ENCODE measurements at places on chromosomes 1 and 21.

DNA sequence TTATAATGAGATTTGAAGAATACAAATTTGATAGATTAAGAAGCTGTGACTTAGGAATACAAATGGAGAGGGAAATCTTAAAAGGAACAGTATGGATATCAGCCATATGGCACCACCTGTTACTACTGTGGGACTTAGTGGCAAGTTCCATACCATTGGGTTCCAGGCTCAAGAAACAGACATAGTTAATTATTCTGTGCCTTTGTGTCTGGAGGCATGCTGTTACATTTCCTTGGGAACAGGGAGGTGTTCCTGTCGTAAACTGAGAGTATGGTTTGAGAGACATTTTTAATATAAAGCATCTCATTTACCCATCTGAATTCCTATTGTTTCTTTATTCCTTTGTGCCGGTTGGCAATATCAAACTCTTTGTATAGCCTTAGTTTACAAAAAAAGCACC is 15.2 kb downstream of the PLA2G4A start:
- DNase-seq = no peak

DNA sequence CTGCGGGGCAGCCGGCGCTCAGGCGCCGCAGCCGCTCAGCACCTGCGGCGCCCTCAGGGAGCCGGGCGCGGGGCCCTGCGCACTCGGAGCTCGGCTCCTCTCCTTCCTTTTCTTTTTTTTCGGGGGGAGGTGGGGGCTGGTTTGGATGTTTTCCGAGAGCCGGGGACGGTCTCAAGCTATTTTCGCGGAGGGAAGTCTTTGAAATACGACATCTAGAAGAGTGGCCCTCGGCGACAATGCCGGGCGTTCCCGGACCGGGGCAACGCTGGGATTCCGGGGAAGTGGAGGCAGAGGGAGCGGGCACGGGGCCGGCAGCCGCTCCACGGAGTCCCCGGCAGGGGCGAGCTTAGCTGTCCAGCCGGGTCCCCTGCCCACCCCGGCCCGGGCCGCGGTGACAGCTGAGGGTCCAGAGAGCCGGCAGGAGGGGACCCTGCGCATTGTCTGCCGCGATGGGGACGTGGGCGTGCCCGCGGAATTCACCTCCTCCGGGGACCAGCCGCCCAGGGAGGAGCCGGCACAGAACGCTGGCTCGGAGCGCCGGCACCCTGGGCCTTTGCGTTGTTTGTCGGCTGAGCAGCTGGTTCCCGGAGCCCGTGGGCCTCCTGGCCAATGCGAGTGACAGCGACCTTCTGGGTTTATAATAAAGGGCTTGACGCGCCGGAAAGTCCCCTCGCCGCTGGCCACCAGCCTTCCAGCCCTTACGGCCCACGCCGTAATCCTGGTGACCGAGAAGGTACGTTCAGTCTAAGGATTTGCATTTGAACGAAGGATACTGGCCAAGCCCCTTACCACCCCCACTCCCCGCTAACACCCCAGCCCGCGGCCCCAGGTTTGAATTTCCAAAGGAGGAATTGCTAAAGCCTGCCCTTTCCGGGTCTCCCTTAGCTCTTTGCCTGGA is 582 bp downstream of the SLC37A1 start:
- DNase-seq = no peak

DNA sequence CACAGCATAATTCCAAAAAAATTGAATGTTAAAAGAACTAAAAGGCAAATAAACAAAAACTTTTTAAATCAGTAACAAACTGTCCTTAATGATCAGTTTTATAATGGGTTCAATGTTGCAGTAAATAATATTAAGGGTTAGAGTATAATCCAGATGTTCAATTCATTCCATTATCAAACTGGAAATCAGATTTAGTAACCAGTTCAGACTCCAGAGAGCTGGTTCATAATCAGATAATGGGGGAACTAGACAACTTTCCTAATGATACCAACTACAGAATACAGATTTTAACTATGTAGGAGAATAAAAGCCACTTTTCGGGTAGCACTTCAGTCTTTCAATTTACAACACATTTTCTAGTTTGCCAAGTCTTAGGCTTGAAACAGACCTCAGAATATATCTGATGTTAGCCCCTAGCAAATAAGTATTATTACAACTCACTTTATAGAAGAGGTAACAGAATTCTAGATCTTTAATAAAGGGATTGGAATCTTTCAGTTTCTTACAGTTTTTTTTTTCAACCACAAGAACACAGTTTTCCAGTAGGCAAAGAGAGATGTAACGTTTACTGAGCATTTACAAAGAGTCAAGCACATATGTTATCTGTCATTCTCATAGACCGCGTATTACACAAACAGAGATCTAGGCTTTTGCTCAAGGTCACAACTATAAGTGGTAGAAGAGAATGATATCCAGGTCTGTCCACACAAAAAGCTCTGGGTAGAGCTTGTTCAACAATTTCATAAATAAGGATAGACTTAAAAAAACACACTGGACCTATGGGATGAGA is 1.9 kb upstream of the DCAF6 start:
- DNase-seq = no peak

GRCh38 chr1:75559136-75559535 is 51.8 kb downstream of the SLC44A5 start:
- DNase-seq = no peak

DNA sequence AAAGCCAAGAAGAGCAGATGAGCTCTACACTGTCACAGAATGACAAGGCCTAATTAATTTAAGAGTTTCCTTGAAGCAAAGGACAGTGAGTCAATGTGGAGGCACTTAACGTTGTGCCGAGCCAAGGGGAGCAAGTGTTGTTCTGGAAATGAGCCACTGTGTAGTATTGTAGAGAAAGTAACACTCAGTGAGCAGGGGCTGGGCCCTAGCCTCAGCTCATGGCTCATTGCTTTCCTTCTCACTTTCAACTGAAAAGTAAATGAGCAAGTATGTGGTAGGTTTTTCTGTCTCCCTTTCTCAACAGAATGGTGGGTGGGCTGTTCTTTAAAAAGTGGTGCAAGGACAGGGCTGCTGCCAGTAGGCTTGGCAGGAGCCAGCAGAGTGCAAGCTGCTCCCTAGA is 11.8 kb upstream of the KIAA0040 start:
- DNase-seq = no peak

All from stimulated activated CD8-positive, alpha-beta memory T cell treated with anti-CD3 and anti-CD28 coated beads, Interleukin-4, amount 100 ng/mL, for 4 hours (primary cell).